ENCODE measurements at places on chromosomes 5 and 9.

DNA sequence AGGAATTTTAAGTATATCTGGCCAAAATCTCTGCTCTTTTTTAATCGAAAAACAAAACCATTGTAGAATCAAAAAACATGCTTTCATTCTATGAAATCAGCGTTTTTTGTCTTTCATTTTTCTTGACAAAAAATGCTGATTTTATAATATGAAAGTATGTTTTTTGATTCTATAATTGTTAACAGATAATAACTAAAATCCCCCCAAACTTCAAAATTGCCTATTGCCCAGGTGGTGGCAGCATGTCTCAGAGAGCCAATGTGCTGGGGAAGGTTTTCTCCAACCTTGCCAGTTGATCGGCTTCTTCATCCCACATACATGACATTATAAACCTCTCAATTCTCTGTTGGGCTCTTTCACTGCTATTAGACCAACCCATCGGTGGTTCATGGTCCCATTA, 5.1 kb upstream of the SMIM15 start:
- DNase-seq: no peak

GRCh38 chr5:21593261-21593660, 1259.9 kb downstream of the CDH12 start:
- no peak for DNase-seq

DNA sequence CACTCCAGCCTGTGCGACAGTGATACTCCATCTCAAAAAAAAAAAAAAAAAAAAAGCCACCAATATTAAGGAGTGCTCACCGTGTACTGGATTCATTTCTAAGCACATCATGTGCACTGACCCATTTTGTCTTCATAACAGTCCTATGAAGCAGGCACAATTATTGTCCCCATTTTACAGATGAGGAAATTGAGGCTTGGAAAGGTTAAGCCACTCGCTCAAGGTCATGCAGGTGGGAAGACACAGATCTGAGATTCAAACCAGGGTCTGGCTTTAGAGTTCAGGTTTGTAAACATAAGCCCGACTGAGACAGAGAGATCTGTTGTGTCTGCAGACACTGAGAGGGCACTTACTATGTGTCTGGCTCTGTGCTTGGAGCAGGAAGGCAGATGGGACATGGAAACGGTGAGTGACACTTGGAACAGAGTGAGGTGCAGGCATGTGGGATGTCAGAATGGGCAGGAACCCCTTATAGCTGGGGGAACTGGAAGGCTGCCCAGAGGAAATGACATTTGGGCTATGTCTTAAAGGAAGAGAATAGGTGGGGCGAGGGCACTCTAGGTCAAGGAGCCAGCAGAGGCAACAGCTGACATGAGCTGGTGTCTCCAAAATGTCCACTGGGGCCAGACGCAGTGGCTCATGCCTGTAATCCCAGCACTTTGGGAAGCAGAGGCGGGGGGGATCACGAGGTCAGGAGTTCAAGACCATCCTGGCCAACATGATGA, 69.9 kb downstream of the STK10 start:
- no peak for DNase-seq

DNA sequence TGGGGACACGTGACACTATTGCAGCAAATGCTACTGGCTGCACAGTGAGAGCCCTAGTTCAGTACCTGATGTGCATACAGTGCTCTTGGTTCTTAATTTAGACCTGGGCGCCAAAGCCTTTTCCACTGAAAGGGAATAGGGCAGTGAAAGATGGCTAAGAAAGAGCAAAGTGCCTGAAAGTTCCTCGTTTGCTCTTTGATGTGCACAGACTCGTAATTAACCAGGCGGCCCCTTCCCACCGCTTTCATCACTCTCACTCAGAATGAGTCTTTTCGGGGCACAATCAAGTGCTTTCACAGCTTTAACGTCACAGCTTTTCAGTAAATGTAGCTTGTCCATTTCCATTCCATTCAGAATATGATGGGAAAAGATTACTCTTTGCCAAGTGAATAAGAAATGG, 116.6 kb upstream of the ADRA1B start:
- no peak for DNase-seq

DNA sequence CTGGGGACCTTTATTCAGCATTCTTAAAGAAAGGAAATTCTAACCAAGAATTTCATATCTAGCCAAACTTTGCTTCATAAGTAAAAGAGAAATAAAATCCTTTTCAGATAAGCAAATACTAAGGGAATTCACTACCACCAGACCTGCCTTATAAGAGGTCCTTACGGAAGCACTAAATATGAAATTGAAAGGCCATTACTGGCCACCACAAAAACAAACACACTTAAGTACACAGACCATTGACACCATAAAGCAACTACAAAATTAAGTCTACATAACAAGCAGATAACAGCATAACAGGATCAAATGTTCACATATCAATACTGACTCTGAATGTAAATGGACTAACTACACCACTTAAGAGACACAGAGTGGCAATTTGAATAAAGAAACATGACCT, 361.4 kb upstream of the POU5F2 start:
- no peak for DNase-seq

All from activated CD4-positive, alpha-beta T cell treated with anti-CD3 and anti-CD28 coated beads for 24 hours (primary cell).